ENCODE measurements at places on chromosomes 12 and 14.
A peak's percentile ranks its signal among the peaks of the same experiment; 100 is the strongest.

- no peak for DNase-seq
Measured at GRCh38 chr14:102079700-102079979, 7.2 kb downstream of the HSP90AA1 start.

- no peak for DNase-seq
Measured at GRCh38 chr14:70189456-70190077, 816 bp upstream of the SLC8A3 start.

DNA sequence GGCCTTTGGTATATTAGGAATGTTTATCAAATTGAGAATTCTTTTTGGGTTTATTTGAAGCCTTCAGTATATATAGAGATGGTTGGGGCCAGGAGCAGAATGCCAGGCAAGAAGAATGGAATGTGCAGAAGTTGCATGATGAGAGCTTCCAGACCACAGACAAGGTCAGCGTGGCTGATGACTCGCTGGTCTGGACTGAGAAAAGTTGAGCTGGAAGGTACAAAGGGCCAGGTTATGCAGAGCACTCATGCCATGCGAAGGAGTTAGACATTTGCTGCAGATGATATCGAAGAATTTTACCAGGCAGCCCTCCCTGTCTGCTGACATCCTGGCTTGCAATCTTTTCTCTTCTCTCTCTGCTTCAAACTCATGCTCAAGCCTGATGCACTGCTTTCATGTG is 196.2 kb upstream of the ARHGAP5 start:
- DNase-seq: no peak

- no peak for DNase-seq
Measured at GRCh38 chr12:51947246-51947996, 4.1 kb upstream of the ACVR1B start.

DNA sequence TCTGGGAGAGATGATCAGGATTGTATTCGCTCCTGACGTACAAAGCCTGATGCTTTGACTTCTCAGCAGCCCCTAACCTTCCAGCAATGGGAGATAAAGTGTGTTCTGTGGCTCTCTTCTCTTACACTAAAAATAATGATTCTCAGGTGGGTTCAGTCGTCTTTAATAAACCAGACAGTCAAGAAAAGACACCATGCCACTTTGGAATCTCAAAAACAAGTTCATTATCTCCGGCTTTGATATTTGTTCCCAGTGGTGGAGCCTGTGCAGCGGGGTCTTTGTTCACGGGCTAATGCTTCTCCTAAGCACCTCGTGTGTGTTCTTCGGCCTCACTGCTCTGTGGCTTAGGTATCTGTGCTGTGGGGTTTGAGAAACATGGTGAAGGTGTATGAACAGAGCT is 1.6 kb downstream of the ACVR1B start:
- no peak for DNase-seq

DNA sequence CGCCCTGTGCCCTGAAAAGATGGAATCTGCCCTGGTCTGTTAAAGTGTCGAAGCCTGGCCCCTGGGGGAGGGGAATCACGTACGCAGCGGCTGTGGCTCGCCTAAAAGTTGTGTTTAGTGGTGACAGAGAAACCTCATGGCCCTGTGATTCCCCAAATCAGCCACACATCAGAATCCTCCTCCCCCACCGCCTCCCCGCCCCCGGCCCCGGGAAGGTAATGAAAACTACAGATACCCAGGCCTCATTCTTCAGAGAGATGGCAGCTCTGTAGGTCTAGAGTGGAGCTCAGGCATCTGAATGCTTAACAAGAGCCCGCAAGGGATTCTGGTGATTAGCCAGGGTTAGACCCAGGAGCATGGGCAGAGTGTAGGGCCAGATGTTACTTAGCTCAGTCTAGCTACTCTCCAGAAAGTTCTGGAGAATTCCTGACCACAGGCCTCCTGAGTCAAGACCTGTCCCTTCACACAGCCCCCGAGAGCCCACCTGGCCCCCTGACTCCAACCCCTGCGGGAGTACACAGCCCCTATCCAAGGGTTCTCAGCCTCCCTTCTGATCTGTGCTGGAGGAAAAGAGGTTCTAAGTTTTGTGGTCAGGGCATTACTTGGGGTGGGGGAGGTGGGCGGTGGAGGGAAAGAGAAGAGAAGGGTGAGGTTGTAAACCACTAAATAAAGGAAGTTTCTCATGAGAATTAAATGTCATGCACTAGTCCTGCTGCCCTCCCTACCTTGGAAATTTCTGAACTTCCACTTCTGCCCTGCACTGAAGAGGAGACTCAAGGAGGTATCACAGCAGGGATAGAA is 114.8 kb downstream of the PLXNC1 start:
- DNase-seq: no peak

DNA sequence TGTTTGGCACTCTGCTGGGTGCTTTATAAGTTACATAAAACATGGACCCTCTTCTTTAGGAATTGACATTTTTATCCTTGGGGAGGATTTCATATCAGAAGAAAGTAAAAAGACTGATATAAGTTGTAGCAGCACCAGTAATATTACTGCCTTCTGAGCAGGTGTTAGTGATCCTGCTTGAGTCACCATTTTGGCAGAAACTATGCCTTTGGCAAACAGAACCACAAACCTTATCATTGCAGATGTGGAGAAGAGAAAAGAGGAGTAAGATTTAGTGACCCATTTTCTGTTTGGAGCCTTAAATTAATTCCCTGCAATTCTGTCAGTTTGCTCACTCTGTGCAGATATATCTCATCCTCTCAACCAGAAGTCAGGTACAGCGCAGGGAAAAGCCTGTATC is 23.0 kb downstream of the ZNF410 start:
- DNase-seq: no peak

DNA sequence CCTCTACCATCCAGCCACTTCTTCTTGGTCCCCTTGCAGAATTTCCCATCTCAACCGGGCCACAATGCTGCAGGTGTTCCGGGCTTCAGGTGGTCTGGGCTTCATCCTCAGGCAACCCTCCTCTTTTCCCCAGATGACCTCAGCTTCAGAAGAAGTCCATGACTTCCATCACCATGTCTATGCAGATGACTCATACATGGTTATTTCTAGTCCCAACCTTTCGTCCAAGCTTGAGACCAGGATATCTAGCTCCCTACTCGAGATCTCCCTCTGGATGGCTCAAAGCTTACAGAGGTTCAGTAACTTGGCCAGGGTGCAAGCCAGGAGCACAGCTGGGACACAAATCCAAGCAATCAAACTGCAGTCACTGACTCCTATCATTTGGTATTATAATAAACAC is 154.6 kb upstream of the NOS1 start:
- DNase-seq: no peak

- no peak for DNase-seq
Measured at GRCh38 chr12:69272511-69272910, 33.1 kb downstream of the CPSF6 start.

- no peak for DNase-seq
Measured at GRCh38 chr14:105478398-105479251, 4.0 kb downstream of the CRIP2 start.

GRCh38 chr14:89166633-89167032 is 250.4 kb downstream of the FOXN3 start:
- no peak for DNase-seq

- DNase-seq: no peak
Measured at GRCh38 chr12:88306471-88307069, 164.5 kb downstream of the TMTC3 start.

GRCh38 chr14:90703841-90704737 is 112.1 kb downstream of the TTC7B start:
- DNase-seq: no peak

GRCh38 chr14:99945732-99946651 is 119.2 kb upstream of the EVL start:
- no peak for DNase-seq

DNA sequence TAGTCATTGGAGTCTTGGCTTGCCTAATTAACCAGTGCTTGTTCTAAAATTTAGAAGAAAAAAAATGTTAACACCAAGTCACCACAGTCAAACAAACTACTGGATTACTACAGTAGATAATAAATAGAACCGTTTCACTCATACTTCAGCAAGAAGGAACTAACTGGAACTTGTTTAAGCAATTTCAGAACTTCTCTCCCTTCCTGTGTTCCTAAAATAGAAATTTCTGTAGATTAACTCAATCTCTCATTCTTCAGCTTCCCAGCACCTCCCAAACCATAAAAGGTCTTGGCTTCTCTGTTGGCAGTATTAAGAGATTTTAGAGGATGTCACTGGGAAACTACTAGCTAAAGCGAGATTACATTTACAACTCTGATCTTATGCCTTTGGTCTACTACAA is 18.6 kb downstream of the GNS start:
- DNase-seq: no peak

DNA sequence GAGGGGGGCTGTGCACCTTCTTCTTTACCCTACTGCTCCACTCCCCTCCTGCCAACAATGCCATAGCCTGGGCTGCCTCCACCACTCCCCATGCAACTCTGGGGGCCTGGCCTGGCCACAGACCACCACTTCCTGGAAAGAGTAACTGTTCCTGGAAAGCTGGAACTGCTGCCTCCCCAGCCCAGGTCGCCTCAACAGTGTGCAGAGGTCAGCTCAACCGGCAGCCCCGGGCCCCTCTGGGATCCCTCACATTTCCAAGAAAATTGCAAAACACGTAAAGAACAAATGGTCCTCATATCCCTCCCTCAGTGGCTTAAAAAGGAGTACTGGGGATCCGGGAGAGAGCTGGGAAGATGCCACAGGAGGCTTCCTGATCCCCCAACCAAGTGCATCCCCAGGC is 22.4 kb upstream of the DIO3 start:
- no peak for DNase-seq

DNA sequence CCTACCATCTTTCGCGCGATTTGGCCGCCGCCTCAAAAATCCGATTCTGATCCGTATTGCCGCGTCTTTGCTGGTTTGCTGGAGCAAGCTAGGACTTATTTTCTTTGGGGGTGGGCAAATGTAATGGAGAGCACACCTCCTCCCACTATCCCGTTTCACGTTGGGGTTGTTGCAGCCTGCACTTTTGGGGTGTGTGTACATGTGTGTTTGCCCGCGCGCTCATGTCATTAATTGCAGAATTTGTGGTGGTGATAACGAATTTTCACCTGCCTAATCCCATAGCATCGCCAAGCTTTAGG is 657 bp downstream of the METAP2 start:
- no peak for DNase-seq

GRCh38 chr12:48788524-48788853 is 400 bp downstream of the ADCY6 start:
- no peak for DNase-seq

GRCh38 chr12:56593909-56594621 is 36.1 kb downstream of the BAZ2A start:
- peak; percentile 71 for DNase-seq

- DNase-seq: peak; percentile 28
Measured at GRCh38 chr14:64114166-64114565, 180.0 kb downstream of the ESR2 start.

DNA sequence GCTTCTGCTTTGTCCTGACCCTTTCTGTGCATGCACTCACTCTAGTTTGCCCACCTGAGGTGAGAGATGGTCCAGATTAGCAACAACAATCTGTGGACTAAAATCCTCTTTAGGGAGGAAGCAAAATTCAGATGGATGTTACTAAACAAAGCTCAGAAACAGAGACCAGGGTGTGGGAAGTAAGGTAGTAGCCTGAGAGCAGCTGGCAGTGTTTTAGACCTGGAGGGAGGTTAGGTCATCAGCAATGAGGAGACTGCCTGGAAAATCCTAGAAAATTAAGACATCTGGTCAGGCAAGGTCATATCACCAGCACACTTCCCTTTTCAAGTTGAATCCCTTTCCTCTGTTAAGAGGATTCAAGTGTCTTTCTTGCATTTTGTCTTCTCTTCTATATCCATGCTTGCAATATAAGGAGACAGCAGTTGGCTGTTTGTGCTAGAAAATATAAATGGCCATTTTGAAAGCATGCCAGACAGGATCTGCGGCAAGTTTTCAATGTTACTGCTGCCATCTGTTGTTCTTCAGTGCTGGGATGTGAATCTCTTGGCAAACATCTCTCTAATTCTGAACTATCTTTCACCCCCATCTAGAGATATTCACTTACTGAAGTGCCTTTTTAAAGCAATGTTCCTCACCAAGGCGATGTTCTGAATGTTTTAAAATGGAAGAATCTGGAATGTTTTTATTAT is 266.4 kb downstream of the NAV3 start:
- DNase-seq: no peak

DNA sequence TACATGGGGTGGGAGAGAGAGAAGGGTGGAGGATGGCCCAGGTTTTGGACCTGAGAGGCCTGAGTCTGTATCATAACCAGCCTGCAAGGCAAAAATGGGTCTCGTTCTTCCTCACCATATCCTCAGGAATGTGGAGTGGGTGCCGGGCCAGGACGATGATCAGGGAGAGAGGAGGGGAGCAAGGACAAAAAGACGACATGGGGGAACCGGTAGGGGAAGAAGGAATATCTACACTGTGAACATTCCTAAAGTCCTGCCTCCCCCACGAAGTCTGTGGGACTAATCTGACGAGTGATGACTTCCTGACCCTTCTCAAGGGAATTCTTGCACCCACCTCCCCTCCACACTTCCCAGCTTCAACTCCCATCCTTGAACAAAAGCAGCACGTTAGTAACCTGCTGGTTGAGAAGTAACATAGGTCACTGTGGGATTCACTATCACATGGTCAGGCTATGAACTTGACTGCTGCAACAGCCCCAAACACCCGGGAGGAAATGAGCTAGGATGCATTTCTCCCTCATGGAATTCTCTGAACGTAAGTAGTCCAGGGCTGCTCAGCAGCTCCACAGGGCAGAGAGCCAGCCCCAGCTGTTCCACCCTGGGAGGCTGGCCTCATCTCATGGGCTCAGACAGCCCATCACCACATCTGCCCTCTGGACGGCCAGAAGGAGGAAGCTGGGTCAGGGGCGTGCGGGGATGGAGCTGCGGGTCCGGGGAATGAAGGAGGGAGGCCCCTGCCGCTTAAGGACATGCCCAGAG is 36.8 kb upstream of the VWF start:
- DNase-seq: no peak

DNA sequence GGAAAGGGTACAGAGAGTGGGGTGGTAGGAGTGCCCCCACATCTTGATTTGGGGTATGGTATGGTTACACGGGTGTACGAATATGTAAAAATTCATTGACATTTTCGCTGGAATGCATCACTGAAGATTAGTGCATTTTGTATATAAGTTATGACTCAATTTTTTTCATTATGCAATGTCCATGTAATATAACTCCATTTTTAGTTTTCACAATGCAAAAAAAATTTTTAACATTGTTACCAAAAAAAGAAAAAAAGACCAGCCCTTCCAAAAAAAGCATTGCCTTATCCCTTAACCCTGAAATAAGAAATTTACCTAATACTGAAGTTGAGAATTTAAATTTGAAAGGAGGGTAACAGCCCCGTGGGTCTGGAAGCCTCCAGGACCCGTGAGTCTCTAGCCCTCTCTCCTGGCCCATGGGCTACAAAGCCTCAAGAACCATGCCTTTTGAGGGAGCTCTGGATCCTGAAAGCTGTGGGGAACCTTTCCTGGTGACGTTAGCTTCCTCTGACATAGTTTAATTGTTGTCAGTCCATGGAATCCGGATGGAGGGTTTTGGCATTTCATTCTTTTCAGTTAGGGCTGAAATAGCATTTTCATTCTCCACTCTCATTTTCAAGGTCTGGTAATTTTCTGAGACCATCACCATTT is 55.6 kb upstream of the ACTN1 start:
- DNase-seq: no peak

GRCh38 chr14:76882651-76883050 is 56.4 kb downstream of the LRRC74A start:
- no peak for DNase-seq

Measured in NT2/D1 (cell line).